WTC11 (cell line): ENCODE measurements at places on chromosomes 3 and 15.

DNA sequence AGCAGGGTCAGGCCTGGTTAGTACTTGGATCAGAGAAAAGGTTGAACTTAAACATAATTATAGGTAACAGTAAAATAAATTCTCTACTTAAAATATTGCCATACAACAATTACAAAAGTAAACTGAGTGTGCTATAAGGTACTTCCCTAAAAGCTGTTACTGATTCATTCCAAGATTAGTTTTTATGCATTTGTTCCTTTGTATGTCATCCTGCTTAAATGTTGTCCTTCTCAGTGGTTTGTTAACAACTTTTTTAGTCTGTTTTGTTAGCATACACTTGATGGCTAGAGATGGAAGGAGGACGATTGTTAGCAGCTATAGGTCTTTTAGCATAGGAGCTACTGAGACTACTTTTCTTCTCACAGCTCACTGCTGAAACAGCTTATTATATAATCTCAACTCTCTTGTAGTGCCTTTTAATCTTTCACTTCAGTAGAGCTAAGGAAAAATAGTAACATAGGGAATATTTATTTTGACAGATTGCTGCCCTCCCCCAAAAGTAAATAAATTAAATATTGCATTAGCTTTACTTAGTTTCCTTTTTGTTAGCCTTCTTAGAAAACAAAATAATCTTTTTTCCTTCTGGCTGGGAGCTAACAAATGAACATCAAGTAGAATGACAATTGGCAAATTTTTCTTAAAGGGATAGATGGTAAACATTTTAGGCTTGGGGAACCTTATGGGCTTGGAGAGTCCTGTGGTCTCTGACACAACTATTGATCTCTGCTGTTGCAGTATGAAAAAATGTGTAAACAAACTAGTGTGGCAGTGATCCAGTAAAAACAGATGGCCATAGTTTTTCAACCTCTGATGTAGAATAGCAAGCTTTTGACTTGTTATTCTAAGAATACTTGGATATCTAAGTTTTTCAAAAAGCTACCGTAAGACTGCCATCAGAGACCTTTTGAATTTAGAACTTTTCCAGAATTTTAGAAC, 39.5 kb downstream of the USP8 start:
- no peak for DNase-seq

- DNase-seq: no peak
Measured at GRCh38 chr15:78727561-78727960, 83.7 kb downstream of the ADAMTS7 start.

DNA sequence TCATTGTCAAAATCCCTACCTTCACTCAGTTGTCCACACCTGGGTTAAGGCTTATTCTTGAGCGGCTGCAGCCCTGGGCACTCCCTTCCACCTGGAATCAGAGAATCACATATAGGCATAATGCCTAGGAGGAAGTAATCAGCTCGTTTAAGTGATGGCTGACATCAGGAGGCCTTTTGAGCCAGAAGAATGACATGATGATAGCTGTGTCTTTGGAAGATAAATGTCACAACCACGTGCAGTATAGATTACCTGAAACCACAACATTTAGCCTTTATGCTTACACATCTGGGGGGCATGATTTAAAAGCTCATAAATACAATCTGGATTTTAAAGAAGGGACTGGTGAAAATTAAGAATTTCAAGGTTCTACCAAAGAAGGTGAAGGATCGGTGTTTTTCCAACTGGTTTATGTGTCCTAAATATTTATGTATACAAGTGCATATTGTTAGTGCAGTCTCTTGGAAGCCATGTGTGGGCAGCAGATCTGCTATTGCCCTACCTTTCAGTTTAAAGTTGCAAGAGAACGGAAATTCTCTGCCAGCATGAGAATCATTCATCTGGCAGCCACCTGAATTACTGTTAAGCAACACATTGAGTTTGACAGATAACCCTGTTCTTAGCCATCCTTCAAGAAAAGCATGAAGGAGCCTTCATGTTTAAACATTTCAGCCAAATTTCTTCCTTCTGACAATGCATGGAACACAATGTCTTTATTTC, 163.4 kb upstream of the NR2E3 start:
- no peak for DNase-seq

DNA sequence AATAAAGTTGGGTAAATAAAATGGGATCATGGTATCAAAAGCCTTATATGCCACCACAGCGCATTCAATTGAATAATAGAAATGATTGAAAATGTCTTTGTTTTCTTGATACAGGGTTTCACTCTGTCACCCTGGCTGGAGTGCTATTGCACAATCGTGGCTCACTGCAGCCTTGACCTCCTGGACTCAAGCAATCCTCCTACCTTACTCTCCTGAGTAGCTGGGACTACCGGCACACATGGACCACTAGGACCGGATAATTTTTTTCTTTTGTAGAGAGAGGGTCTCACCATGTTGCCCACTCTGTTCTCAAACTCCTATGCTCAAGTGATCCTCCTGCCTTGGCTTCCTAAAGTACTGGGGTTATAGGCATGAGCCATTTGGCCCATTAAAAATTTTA, 33.8 kb upstream of the BBX start:
- no peak for DNase-seq

- peak; percentile 90 for DNase-seq
Measured at GRCh38 chr3:187319699-187320302, 28.3 kb upstream of the MASP1 start.

DNA sequence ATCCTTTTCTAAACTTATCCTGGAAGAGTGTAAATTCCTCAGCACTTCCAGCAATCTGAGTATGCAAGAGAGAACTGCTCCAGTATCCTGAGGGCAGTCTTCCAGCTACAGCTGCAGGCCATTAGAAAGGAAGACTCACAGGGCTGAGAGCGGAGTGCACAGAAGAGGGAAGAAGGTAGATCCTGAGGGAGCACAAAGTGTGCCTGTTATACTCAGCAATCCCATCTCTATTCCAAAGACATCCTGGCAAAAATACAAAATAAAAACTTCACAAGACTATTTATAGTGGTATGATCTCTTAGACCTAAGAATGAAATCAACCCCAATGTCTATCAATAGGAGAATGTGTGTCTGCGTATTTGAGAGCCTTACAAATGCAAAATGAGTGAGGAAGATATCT, 292.0 kb downstream of the ZIC1 start:
- DNase-seq: no peak

- DNase-seq: no peak
Measured at GRCh38 chr3:152770296-152770695, 64.6 kb upstream of the P2RY1 start.

- no peak for DNase-seq
Measured at GRCh38 chr3:124653071-124653796, 77.0 kb upstream of the UMPS start.

DNA sequence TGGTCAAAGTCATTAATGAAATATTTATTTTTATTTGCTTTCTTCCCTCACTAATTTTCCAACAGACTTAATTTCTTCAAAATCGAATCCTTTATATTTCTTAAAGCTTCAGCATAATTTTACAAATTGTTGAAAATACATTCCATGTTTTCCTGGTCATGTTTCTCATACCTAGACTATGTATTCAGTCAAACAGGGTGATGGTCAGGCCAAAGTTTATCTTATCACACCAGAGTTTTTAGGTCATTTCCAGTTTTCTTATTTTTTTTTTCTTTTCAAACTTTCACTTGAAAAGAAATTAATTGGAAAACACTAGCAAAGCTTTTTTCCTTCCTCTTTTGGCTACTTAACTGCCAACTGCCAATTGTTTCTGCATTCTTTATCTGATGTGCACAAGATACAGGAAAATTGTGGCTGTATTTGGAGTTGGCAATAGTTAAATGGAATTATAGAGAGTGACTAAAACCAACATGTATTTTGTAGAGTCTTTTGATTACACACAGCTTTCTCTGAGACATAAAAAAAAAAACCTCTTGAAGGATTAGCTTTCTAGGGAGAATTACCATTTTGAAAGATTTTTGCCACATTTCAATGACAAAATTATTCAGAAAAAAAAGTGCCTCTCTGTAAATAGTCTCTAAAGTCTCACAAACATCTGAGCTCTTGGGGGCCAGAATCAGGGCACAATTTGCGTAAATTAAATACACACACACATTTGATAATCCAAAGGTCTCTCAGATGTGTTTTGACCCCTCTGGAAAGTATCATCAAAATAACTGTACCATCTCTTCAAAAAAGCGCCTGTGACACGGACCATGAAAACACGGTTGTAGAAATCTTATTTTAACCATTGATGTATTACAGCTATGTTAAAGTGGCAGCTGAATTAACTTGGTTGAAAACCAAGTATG, 603.2 kb upstream of the KCNMB2 start:
- no peak for DNase-seq

GRCh38 chr3:124345845-124346244, 353.9 kb upstream of the ROPN1 start:
- no peak for DNase-seq
